Stimulated activated CD4-positive, alpha-beta T cell treated with anti-CD3 and anti-CD28 coated beads, Interleukin-2, amount 100 ng/mL, for 48 hours (primary cell): ENCODE measurements at places on chromosomes 6 and 20.

- DNase-seq = no peak
Observed at GRCh38 chr6:134983823-134984222, 33.9 kb upstream of the ALDH8A1 start.

DNA sequence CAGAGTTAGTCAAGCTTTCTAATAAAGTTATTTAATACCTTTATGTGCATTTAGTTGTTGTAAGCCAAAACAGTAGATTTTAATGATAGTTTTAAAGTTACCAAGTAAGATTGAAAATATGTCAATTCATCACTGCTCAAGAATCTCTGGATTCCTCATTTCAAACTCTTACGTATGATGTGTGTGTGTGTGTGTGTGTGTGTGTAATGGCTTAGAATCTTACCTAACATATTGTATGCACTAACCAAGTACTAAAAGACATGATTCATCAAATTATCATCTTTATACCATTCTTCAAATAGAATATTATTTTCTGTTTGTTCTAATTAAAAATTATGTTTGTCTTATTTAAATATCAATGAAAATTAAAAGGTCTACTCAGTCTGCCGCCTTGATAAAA, 41.5 kb upstream of the ZNF337 start:
- DNase-seq = no peak

GRCh38 chr6:24757611-24758010, 17.1 kb upstream of the GMNN start:
- DNase-seq = no peak

DNA sequence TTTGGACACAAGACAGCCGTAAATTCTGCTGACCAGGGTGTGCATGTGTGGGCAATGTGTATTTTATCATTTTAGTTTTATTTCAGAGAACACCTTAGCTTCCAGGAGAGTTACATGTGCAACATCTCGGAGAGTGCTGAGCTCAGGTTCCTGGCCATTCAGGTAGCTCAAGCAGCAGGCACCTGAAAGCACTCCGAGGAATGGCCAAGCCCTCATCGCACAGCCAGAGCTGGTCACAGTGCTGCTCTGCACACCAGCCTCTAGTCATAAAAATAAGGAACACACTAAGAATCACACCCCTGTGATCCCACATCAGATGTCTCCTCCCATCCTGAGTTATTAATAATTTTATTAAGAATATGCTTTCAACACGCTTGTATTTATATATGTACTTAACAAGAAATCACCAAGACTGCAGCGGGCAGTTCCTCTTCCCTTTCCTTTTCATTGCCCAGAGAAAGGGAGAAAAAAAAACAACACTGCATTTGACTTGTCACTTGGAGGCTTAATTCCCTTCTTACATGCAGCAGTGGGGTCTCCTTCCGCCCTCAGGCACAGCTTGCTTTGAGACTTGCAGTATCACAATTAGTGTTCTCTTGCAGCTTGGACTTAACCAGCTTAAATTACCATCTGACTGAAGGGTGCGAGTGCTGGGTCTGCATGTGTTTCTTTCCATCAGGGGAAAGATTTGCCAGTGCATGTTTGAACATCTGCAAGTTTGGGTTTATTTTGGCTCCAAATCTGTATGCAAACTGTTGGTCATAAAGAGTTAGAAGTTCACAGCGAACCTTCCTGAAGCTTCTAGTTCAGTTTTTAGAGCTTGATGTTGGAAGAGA, 36.0 kb upstream of the IRF4 start:
- DNase-seq = no peak

- DNase-seq = no peak
Observed at GRCh38 chr6:31131595-31131994, 7.3 kb downstream of the PSORS1C2 start.

- no peak for DNase-seq
Observed at GRCh38 chr20:56793916-56794315, 164.8 kb downstream of the TFAP2C start.

DNA sequence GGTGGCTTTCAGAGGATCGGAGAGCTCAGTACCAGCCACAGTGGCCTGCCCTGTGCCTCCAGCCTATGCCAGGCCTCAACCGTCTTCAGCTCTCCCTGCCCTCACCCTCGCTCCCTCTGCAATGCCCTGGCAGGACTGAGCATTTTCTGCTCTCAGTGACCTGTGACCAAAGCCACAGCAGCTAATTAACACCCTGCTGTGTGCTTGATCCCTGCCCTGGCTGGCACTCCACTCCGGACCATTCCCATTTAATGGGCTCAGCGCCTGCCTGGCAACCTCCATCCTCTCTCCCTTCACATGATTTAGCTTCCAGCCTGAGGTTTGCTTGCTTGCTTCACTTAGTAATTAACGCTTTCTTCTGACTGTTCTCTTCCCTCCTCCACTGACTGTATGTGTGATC, 287.5 kb downstream of the LRFN2 start:
- DNase-seq = no peak
